ENCODE measurements at places on chromosomes 11 and 22.

- no peak for DNase-seq
Observed at GRCh38 chr11:61787928-61788491, 4.4 kb downstream of the TMEM258 start.

GRCh38 chr11:129143335-129143734 lies 48.8 kb downstream of the ARHGAP32 start:
- no peak for DNase-seq

DNA sequence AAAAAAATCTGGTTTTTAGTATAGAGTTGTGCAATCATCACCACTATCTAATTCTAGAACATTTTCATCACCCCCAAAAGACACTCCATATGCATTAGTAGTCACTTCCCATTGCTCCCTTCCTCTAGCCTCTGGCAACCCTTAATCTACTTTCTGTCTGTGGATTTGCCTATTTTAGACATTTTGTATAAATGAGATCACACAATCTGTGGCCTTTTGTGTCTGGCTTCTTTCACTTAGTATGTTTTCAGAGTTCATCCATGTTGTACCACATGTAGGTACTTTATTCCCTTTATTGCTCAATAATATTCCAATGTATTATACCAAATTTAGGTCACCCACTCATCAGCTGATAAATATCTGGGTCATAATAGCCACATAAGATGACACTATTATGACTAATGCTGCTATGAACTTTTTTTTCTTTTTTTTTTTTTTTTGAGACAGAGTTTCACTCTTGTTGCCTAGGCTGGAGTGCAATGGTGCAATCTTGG lies 67.5 kb upstream of the SCUBE2 start:
- no peak for DNase-seq

- DNase-seq: no peak
Observed at GRCh38 chr11:15969701-15970329, 386.5 kb downstream of the SOX6 start.

DNA sequence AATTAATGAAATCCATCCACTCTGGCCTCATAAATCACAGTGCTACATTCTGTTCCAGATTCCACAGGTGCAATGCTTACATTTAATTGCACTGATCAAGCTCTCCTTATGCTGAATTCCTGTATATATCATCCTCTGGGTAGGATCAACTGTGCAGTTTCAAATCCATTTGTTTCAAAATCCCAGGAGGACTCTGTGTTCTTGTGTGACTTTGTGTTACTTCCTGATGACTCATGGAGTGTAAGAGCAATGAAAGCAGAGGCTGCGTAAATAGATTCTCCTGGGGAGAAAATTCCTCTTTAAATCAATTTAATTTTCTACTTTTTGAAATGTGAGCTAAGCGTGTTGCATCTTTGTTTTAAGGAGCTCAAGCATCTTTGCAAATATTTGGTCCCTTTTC lies 752.7 kb downstream of the METTL15 start:
- DNase-seq: no peak

DNA sequence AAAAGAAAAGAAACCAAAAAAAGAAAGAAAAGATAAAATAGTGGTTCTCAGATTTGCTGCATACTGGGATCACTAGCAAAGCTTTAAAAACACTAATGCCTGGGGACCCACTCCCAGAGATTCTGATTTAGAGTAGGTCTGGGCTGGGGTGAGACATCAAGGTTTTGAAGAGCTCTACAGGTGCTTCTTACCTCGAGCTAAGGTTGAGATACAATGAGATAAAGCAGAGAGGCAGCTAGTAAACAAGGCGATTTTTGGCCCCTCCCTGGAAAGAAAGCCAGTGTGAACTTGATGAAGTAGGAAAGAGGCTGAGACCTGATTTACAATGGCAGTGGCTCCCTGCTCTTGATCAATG lies 327.6 kb upstream of the CCDC90B start:
- DNase-seq: no peak

DNA sequence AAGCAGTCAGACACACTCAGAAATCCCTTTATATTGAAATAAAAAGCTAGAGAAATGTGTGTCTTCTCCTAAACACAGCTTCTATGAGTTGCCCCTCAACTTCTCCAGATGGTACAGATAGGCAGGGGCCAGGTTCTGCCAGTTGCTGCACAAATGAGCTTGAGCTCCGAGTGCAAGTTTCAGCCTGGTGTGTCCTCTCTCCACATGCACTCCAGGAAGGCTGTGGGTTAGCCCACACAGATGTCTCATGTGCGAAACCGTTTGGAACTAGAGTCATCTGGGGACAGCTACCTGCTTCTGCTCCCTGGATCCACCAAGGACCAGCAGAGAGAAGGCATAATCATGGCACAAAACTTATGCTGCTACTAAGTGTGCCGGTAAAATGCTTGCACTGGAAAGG lies 812.6 kb downstream of the OPCML start:
- DNase-seq: no peak

- DNase-seq: no peak
Observed at GRCh38 chr11:118910309-118911112, 15.2 kb downstream of the BCL9L start.

- no peak for DNase-seq
Observed at GRCh38 chr11:19499999-19500398, 212.6 kb upstream of the NAV2 start.

DNA sequence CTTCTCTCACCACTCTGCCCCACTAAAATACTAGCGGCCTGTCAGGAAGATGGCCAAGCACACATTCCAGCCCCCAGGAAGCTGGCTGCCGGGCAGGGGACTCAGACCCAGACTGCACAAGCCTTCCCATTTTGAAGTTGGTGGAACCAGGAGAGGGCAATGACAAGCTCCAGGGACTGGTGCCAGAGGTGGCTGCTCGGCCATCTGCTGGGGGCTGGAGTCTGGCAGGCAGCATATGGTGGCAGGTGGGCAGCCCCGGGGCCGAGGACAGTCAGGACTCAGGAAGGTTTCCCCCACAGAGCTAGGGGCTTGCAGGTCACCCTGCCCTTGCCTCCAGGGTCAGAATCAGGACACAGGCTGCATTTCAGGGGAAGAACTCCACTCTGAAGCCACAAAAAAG lies 22.6 kb downstream of the KCNJ5 start:
- DNase-seq: no peak

GRCh38 chr22:44454113-44454769 lies 43.8 kb downstream of the RTL6 start:
- no peak for DNase-seq
